CD4-positive, CD25-positive, alpha-beta regulatory T cell (primary cell): ENCODE measurements at places on chromosomes 7 and 10.

DNA sequence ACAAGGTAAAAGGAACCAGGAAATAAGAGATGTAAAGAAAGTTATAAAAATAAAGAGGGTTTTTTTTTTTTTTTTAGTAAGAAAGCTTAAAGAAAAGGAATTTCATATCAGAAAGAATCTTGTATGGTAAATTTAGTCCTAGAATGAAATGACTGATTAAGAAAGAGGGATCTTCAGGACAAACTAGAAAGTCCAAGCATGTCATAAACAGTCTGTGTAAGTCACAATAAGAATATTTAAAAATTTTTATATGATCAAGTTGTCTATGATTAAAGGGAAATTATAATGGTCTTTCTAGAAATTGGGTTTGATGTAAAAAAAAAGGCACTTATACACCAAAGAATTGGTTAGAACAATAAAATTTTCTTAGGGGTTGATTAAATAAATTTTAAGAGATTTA, 289.5 kb downstream of the XPNPEP1 start:
- no peak for DNase-seq

DNA sequence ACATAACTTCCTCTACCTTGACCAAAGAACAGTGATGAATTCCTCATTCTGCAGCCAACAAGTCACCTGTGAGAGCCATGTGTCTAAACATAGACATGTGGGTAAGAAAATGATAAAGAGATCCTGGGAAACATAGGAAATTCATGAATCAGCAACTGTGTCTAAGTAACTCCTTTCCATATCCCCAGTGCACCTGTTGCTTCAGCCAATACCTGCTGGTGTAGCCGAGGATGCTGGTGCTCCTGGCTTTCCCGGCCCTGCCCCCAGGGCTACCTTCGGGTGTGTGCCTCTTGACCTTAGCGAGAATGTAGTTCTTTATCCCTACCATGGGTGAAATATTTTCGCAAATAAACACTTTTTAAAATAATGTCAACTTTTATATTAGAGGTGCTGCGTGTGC, 114.1 kb downstream of the OR13A1 start:
- DNase-seq = no peak

DNA sequence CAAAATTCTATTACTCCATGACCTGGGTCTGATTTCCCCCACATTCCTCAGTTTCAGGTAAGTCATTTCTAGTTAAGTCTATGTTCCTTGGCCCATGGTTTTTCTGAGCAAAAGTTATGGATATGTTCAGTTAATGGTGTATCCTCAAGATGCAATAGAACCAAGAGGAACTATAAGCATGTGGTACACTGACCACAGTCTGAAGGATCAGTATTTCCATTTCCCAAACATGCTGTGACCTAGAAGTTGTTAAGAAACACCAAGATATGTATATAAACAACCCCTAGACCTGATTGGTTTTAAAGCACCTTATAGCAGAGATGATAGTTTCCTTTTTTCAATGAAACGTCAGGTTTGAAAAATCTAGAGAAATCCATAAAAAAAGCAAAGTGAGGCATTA, 94.2 kb upstream of the ABCB5 start:
- DNase-seq = no peak

DNA sequence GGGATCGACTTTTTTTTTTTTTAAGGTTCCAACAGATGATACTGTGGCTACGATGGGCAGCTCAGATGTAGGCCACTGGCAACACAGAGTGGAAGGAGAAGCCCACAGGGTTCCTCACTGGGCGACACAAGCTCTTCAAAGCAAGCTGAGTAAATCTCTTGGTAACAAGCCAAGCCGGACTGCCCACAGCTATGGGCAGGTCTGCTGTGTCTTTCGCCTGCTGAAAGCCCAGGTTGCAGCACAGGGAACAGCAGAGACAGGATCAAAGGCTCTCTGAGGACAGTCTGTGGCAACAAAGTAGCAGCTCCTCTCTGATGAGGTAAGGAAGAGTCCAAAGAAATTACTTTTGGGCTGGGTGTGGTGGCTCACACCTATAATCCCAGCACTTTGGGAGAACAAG, 83.6 kb downstream of the KCNMA1 start:
- no peak for DNase-seq

GRCh38 chr10:106775127-106775526, 389.4 kb downstream of the SORCS1 start:
- no peak for DNase-seq

DNA sequence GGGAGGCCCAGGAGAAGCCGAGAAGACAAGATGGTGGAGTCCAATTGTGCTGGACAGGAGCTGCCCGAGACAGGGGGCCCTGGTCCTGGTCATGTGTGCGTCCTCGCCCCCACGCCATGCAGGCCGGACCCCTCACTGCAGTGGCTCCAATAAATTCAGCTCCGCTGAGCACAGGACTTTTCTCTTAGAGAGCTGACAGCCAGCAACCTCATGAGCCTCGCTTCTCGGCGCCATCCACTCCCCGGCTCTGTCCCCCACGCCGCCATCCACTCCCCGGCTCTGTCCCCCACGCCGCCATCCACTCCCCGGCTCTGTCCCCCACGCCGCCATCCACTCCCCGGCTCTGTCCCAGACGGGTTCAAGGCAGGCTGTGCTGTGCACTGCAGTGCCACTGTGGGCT, 2.8 kb upstream of the UTF1 start:
- no peak for DNase-seq

DNA sequence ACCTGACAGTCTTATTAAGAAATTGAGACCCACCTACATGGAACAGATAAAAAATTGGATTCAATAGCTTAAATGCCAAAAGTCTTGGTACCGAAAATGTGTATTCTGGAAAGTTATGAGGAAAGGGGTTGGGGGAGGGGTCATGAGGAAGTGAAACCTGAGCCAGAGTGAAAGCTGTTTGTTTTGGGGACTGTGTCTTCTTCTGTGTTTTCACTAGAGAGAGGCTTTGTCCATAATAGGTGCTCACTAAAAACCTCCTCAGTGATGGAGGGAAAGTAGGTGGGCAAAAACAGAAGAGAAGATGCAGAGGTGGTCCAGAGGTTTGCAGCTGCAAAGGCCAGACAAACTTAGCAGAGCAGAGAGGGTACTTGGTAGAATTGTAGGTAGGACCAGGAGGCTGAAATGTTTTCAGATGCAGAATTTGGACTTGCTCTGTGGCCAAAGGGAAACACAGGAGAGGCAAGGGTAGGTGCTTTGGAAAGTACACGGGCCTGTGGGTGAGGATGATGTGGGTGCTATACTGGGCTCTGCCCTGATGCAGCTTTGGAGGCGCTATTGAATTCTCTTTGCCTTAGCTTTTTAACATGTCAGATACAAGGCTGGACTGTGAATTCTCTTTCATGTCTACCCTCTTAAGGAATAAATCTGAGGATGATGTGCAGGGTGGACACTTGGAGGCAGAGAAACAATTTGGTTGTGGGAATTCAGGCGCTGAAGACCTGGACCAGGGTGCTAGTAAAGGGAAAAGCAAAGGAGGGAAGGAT, 254.6 kb downstream of the PTEN start:
- DNase-seq = no peak

DNA sequence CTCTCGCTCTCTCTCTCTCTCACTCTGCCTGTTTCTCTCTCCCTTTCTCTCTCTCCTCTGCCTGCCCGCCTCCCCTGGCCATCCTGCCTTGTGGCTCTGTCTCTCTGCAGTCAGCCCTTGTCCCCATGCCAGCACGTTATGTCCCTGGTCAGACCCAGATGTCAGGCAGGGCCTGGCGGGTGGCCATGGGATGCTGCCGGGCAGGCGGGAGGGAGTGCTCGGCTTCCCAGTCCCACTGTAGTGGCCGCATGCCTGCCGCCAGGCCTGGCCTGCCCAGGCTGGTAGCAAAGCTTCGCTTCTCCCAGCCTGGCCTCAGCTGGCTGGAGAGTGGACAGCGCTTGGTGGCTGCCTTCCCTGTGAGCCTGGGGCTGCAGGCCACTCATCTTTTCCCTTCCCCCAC, 121.5 kb upstream of the ZNF716 start:
- DNase-seq = no peak

- DNase-seq = no peak
These were observed 16.5 kb downstream of the DIP2C start for GRCh38 chr10:672992-673391.

DNA sequence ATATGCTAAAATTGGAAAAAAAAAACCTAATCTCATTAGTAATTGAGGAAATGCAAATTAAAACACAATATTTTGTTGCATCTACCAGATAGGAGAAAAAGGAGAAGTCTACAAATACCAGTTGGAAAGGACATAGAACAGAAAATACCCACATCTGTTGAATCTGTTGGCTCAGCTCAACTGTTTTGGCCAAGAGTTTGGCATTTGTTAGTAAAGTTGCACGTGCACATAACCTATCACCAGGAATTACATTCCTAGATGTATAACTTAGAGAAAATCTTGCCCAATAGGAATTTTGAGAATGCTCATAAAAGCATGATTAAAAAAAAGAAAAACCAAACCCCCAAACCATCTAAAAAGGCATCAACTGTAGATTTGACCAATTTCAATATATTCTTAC, 282.1 kb upstream of the BMPER start:
- DNase-seq = no peak

- DNase-seq = no peak
These were observed 597 bp downstream of the SND1 start for GRCh38 chr7:127652333-127653248.

DNA sequence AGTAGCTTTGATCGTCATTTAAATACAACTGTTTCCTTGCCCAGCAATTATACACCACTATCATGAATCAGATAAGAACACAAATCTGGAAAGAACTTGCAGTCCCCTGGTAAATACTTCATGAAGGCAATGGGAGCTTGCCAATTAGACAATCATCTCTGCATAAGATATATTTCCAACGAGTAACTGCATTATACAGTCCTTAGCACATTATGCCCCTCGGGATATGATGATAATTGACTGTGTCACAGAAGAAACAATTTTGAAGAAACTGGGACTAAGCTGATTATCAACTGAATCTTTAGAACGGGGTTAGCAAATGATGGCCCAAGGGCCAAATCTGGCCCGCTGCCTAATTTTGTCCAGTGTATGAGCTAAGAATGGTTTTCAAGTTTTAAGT, 155.7 kb downstream of the TRIL start:
- no peak for DNase-seq

GRCh38 chr7:143279186-143280098, 5.3 kb upstream of the TMEM139 start:
- DNase-seq = peak; percentile 64

- no peak for DNase-seq
These were observed 10.5 kb downstream of the ADAM22 start for GRCh38 chr7:87944547-87944946.

GRCh38 chr7:88546808-88547207, 212.7 kb upstream of the ZNF804B start:
- peak; percentile 11 for DNase-seq

DNA sequence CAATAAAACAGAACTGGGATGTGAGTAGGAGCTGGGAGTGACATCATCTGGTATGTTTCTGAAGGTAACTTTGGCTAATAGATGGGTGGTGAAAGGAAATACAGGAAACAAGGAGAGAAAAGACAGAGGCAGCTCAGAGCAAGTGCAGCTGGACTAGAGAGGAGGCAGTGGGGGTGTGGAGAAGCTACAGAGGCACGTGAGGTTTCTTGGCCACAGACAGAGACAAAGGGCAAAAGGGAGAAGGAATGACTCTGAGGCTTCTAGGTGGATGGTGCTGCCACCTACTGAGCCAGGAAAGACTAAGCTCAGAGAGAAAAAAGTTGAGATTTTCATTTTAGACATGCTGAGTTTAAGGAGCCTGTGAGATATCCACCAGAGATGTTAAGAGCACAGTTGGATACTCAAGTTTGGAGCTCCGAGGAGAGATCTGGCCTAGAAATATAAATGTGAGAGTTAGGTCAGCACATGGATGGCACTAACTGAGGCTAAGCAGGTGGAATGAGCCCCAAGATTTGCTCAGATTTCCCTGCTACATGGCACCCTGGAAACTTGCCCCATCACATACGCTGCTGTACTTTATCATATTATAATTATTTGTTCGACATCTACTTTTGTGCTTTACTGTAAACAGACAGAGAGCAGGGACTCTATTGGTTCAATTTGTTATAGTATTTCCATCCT, 293.0 kb upstream of the IMMP2L start:
- no peak for DNase-seq

GRCh38 chr10:45566415-45566814, 106.2 kb downstream of the ZFAND4 start:
- no peak for DNase-seq

DNA sequence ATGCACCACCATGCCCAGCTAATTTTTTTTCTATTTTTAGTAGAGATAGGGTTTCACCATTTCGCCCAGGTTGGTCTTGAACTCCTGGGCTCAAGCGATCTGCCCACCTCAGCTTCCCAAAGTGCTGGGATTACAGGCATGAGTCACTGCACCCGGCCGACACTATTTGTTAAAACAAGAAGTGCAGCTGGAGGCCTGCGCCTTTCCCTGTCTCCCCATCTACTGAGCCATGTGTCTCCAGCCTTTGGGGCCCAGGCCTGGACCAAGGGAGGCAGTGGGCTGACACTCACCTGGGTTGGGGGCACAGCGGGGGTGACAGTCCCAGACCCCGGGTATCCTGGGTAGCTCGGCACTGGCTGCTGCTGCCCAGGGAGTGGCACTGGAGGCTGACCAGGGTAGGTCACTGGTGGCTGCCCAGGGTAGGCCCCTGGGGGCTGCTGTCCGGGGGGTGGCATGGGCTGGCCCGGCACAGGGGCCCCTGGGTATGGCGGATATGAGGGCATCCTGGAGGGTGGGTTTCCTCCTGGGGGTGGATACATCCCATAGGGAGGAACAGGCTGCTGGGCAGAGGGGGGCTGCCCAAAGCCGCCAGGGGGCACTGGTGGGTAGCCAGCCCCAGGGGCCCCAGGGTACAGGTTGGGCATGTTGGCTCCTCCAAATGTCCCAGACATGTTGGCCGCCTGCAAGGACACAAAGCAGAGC, 36.3 kb downstream of the PLAC9 start:
- no peak for DNase-seq

GRCh38 chr10:84789026-84789425, 460.6 kb downstream of the CCSER2 start:
- DNase-seq = no peak

DNA sequence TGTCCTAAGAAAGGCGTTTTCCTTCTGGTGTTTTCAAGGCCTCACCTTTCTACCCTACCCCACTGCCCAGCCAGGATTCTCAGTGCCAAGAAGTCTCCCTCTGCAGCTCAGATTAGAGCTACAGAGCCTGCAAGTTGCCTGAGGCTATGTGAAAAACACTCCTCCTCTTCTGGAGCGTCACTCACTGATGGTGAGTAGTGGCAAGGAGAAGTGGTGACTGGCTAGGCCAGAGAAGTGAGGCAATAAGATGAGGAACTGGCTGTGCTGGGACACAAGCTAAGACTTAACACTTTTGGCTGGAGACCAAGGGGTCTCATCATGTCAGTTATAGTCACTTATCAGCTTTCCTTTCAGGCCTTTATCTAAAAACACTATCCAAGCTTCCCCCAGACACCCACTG, 86.7 kb upstream of the PRKAR2B start:
- no peak for DNase-seq

GRCh38 chr10:133537546-133538545, 10.7 kb downstream of the CYP2E1 start:
- DNase-seq = no peak

- peak; percentile 60 for DNase-seq
These were observed at the start of gene PRKAR2B for GRCh38 chr7:107044347-107045194. Gene PRKAR2B, plus strand, starts transcription at chr7:107044705. Its CDS starts 203 bp downstream, at chr7:107044908.

GRCh38 chr10:111035542-111035941, 41.3 kb upstream of the ADRA2A start:
- DNase-seq = no peak

- no peak for DNase-seq
These were observed 81.1 kb upstream of the PRKG1 start for GRCh38 chr10:50992972-50993766.

- no peak for DNase-seq
These were observed 64.7 kb upstream of the ECHDC3 start for GRCh38 chr10:11677480-11677879.

- no peak for DNase-seq
These were observed 36.0 kb upstream of the NRG3 start for GRCh38 chr10:81838950-81839349.

- DNase-seq = no peak
These were observed 124.9 kb downstream of the ARHGAP12 start for GRCh38 chr10:31803606-31804351.
